ENCODE measurements at places on chromosomes 3 and 15.

- DNase-seq = no peak
Observed at GRCh38 chr3:157844800-157845565, 261.2 kb downstream of the SHOX2 start.

- DNase-seq = no peak
Observed at GRCh38 chr3:36250191-36250590, 130.1 kb upstream of the STAC start.

- DNase-seq = no peak
Observed at GRCh38 chr3:150114873-150115540, 144.3 kb upstream of the PFN2 start.

DNA sequence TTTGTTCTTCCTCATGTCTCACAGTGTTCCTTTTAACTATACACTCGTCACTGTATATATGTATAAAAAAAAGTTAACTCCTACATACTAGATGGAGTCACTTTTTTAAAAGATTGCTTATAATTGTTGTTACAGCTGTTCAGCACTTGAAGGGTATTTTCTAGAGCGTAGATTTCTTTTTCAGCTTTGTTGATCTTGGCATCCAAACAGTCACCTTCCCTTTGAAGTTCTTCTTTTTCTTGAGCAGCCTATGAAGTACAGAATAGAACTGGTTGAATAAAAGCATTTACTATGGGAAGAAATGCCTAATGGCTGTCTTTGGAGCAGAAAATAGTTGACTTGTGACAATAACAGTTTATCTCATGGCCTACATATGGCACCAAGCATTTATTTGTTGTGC lies 17.8 kb downstream of the TTC14 start:
- DNase-seq = no peak

- no peak for DNase-seq
Observed at GRCh38 chr3:32888739-32889138, 62.7 kb upstream of the CCR4 start.

DNA sequence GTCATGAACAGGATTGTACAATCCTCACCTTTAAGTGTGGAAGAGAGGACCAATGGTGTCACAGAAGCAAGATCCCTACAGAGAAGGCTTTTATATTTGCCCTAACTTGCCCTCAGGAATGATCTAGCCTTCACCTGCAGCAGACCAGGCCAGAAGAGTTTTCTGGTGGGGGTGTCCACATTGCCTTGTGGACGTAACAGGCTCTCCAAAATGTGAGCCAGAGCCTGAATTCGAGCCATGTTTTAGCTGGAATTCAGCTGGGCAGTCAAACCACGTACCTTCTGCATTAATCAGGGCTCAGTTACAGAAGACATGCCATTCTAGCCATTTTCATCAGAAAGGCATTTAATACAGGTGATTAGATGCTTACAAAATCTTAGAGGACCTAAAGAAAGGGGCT lies 23.6 kb upstream of the RAB7A start:
- DNase-seq = no peak

DNA sequence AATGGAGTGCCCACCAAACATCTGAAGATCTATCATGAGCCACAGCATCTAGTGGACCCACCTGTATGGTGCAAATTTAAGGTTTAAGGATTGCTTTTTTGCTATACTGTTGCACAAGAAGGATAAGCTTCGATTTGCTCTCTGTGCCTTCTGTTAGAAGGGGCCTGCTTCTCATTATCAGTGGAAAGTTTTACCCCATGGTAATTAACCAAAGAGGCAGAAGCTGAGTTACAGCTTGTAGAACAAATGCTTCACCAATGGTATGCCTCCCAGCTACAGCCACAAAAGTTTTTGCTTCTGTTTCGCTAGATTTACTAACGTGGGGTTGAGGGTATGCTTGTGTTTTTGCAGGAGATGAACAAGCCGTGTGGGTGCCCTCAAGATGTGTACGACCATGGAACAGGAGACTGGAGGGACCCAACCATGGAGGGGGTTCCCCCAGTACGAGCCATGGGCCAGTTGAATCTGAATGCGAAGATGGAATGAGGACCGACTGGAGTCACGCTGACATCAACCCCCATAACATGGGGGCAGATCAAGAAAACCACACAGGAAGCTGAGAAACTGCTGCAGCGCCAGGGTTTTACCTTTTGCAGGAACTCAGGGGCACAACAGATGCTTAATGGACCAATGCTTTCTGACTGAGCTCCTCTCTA lies 43.5 kb downstream of the ACAD9 start:
- DNase-seq = no peak

GRCh38 chr3:138769616-138770015 lies 65.1 kb downstream of the PIK3CB start:
- DNase-seq = no peak

DNA sequence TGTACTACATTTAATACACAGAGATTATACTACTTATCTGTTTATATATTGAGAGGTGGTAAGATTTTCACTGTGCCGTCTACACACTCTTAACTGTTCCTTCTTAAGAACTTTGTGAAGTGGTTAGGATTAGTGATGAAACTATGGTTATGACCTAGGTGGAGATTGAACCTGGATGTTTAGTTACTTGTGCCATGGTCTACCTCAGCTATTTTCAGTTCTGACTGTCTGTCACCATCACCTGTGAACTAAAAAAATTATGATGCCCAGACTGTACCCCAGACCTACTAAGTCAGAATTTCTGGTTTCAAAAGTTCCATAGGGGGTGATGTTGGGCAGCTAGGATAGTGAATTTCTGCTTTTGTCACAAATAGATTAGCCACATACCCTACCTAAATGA lies 6.4 kb downstream of the RASA2 start:
- DNase-seq = no peak

DNA sequence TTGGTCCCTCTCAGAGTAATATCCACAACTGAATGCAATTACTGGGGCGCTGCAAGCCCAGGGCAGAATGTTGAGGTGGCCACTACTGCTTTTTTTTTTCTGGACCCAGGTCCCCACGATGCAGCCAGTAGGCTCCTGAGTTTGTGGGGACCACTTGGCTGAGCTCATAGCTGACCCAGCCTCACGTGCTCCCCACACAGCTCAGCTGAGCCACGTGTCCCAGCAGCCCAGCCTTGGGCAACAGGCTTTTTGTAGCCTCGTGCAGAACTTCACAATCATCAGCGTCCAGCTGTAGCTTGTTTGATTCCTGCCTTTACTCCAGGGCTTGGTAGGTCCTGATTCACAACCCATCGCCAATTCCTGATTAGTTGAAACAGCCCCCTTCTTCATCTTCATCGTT lies 117.3 kb downstream of the ETFA start:
- no peak for DNase-seq

DNA sequence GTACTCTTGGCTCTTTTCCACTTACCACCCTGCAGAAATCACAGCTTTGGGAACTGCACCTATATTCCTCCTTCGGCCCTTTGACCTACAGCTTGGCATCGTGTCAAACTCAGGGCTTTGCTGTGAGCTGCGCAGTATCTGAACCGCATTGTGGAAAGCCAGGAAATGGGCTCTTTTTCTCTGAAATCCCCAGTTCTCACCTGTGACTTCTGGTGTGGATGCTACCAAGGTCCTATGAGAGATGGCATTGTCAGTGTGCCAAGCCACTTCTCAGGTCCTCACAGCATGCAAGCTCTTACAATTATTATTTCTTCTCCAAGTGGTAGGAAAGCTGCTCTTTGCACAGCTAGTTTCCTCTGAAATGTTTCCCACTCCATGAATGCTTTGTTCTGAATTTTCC lies 450.6 kb upstream of the TBL1XR1 start:
- no peak for DNase-seq

- DNase-seq = no peak
Observed at GRCh38 chr15:63029676-63030075, 12.9 kb upstream of the TPM1 start.

DNA sequence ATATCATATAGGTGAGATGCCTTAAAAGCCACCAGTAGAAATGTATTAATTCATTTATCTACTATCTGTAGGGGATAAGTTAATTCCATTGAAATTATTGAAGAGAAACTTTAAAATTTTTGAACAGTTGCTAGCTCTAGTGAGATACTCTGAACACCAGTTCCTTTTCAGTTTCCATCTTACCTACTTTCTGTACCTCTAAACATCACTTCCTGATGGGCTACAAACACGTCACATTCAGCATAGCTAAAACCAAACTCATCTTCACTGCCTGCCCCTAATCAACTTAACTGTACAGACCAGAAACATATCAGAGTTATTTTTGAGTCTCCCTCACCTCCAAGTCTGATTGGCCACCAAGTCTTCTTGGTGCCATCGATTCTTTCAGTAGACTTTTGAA lies 88.9 kb downstream of the FEZF2 start:
- no peak for DNase-seq

- DNase-seq = no peak
Observed at GRCh38 chr15:71291723-71292122, 176.5 kb downstream of the THSD4 start.

DNA sequence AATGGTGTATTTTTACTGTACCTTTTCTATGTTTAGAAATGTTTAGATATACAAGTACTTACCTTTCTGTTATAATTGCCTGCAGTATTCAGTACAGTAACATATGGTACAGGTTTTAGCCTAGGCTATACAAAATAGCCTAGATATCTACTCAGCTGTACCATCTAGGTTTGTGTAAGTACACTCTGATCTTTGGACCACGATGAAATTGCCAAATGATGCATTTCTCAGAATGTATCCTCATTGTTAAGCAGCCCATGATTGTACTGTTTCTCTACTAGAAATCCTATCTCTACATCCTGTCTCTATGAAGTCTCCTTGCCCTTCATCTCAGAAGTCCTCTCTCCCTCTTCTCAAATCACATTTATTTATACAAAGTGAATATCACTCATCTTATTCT lies 32.8 kb upstream of the ZCWPW2 start:
- DNase-seq = no peak

DNA sequence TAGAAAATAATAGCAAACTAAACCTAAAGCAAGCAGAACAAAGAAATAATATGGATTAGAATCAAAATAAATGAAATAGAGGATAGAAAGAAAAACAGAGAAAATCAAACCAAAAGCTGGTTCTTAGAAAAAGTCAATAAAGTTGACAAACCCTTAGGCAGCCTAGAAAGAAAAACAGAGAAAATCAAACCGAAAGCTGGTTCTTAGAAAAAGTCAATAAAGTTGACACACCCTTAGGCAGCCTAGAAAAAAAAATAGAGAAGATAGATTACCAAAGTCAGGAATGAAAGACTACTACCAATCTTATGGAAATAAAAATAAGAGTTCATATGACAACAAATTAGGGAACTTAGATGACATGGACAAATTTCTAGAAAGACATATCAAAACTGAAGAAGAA lies 142.4 kb downstream of the LRRC28 start:
- DNase-seq = no peak

DNA sequence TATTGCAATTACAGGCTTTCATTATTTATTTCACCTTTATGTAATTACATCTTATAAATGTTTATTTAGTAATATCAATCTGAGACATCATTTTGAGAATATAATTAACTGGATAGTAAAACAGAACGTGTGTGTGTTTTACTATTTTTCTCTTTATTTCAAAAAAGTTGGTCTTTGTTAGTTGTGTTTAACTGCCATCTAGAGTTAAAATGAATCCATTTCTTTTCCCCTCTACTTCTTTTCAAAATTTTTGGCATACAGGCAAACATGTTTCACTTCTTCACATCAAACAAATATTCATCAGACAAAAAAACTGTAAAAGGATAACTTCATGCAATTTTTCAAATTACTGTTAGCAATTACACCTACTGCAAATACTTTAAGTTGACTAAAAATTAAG lies 61.1 kb downstream of the FEZF2 start:
- DNase-seq = no peak

DNA sequence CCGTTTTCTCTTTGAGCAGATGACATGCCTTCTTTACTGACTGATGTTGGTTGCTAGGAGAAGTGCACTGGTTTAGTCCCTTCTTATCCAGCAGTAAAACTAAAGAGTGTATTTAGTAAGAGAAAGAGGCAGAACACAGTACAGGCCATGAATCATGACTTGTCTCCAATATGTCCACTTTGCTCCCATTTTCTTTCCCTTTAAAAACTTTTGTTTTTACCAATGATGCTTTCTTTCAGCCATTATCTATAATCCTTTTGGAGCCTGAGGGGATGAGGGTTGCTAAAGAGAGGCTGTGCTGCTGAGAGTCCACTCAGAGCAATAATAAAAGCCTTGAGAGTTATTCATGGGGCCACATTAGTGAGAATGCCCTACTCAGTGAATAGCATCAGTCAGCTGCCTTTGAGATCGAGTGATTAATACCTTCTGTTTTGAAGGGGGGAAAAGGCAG lies 12.2 kb downstream of the ROBO2 start:
- DNase-seq = no peak

DNA sequence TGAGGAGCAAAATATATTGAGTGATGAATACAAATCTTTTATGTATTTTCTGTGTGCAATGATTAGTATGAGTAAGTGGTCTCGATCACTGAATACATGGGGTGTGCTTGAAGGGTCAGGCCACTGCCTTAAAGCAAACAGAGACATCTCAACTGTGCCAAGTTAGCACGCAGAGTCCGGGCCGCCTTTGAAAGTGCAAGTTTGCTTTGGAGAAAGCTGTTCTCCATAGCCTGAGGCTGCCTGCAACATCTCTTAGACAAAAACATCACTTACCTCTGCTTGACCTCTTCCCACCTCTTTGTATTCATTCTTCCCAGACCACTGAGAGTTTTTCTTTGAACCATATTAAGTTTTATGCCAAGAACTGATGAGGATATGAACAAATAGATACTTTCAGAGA lies 267.0 kb downstream of the ZBTB20 start:
- DNase-seq = no peak

- DNase-seq = peak; percentile 7
Observed at GRCh38 chr3:102536456-102536855, 101.6 kb downstream of the ZPLD1 start.

DNA sequence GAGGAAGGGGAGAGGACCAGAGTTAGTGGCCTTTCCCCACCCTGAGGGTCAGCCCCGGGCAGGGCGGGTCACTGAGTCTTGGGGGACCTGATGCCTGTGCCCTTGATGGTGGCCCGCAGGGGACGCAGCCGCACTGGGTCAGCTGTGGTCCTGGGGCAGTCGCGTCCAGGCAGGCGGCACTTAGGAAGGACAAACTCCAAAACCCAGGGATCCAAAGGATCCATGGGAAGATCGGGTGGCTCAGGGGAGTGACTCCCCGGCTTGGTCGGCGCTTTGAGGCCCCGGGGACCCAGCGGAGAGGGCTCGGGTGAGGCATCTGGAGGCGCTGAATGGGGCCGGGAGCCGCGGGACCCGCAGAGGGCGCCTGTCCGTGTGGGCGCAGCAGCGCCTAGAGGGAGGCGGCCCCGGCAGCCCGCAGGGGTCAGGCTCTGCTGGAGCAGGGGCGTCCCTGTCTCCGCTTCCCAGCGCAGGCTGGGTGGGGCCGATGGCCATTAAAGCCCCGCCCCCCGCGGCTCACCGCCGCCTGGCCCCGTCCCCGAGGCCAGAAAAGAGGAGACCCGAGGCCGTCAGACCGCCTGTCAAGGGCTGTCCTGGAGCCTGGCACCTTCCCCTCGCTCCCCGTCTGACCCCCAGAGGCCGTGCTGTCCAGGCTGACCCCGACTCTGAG lies 17.5 kb downstream of the CIDEC start:
- DNase-seq = no peak

DNA sequence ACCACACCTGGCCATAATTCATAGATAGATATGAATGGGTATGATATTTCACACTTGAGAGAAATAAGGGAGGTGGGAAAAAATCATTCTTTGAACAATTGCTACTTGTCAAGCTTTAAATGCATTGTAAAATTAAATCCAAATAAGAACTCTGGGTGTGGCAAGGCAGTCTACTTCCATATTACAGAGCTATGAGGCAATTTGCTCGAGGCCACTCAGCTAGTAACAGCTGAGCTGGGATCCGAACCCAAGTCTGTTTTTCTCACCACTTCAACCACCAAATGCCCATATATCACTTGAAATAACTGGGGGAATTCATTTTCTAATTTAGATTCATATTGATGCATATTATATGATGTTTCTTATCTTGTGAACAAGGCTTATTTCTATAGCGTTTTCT lies 482.2 kb upstream of the ADAMTS9 start:
- no peak for DNase-seq

Measured in smooth muscle cell of the brain vasculature (primary cell).